Activated CD4-positive, alpha-beta T cell treated with anti-CD3 and anti-CD28 coated beads, Interleukin-2, amount 10 ng/mL, durations not matched to agents 7 days and 5 days (primary cell): ENCODE measurements at places on chromosomes 11 and 22. TPM values are rescaled to one million over a fixed set of nuclear protein-coding genes. Genes with fewer than 3 reads are reported as not detected.

- DNase-seq = no peak
- H3K27me3 ChIP-seq = no peaks in the 10 kb centered on the region
- peak overlapping the region; percentile 41 for H3K27ac ChIP-seq
- no peaks in the 10 kb centered on the region for H3K36me3 ChIP-seq
- peaks cover 52% of the 10 kb centered on the region for H3K4me1 ChIP-seq
Observed at GRCh38 chr11:60871378-60872061, 4.2 kb downstream of the ZP1 start.

DNA sequence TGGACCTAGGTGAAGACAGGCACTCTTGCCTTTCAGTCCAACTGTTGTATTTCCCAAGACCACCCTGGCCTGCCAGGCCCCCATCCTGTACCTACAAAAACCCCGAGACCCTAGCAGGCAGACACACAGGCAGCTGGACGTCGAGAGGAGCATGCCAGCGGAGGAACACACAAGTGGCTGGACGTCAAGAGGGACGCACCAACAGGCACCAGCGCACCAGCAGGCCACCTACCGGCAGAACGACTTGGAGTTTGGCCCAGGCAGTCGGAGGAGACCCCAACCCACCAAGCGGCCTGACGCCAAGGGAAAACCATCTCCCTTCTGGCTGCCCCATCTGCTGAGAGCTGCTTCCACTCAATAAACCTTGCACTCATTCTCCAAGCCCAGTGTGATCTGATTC, 1883.4 kb upstream of the RAG2 start:
- H3K27me3 ChIP-seq = no peaks in the 10 kb centered on the region
- no peak overlapping the region for H3K27ac ChIP-seq
- no peak for DNase-seq
- no peaks in the 10 kb centered on the region for H3K4me1 ChIP-seq

GRCh38 chr11:45560155-45560912, 105.1 kb downstream of the CHST1 start:
- no peaks in the 10 kb centered on the region for H3K27me3 ChIP-seq
- H3K4me1 ChIP-seq = no peaks in the 10 kb centered on the region
- no peak overlapping the region for H3K27ac ChIP-seq
- H3K4me3 ChIP-seq = no peak overlapping the region
- no peaks in the 10 kb centered on the region for H3K36me3 ChIP-seq

The POU2AF2 gene
- total RNA-seq = not detected

DNA sequence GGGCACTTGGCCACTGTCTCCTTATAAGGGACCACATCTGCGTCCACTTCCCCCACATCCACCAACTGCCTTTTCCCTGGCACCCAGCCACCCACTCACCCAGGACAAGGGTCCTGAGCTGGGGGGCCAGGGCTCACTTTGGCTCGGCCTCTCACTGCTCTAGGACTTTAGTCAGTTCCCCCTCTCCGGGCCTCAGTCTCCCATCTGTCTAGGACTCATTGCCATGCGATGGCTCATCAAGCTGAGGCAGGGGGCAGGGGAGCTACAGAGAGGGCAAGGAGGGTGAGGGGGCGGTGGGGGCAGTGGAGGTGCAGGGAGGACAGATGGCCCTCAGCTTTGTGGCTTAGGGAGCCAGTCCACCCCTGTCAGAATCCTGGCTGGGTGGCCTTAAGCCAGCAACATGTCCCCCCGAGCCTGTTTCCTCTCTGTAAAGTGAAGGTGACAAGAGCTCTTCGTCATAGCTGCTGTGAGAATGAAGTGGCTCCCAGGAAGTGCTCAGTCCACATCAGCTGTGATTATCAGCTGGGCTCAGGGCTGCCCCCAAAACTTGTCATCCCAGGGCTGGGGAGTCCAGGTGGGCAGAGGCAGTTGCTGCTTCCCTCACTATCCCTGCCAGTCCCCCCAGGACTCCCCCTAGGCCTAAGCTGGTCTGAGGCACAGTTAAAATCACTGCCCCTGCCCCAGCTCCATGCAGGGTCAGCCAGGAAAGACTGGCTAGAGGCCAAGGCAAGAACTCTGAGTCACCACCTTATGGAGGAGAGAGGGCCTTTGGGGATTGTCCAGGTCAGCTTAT, 14.9 kb downstream of the RAC2 start:
- H3K36me3 ChIP-seq = peaks cover 81% of the 10 kb centered on the region
- peak; percentile 51 for DNase-seq
- no peaks in the 10 kb centered on the region for H3K27me3 ChIP-seq
- peaks cover 92% of the 10 kb centered on the region for H3K4me1 ChIP-seq

DNA sequence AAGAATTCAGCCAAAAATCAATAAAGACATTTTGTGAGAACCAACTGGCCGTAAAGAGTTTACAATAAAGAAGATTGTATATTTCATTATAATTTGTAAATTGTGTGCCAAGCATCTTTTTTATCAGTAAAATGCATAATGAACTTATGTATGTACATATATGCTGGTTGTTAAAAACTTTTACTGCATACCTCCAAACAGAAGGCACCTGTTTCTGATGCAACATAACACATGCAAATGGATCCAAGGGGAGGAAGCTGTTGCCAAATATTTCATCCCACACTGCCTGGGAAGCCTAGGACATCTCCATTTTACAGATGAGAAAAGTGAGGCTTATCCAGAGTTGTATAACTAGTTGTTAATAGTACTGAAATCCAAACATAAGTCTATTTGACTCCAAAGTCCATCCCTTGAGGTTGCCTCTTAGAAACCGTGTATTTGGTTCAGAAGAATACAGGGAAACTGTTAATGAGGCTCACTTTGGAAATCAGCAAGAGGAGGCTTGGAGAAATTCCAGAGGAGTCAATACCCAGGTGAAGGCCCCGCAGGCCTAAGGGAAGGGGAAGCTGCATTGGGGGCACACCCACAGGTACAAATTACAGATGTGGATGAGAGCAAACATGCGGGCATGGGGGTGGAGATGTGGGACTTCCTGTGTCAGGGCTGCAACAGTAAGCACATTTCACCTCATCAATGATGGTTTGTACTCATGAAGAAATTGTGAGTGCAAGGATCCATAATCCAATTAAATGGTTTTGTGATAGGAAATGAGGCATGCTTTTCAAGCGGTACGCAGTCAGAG, 51.1 kb downstream of the RCN1 start:
- DNase-seq = no peak
- H3K27me3 ChIP-seq = peaks cover 2% of the 10 kb centered on the region
- H3K4me3 ChIP-seq = no peak overlapping the region
- no peak overlapping the region for H3K27ac ChIP-seq
- no peaks in the 10 kb centered on the region for H3K36me3 ChIP-seq

- H3K27ac ChIP-seq = no peak overlapping the region
- no peak for DNase-seq
- no peaks in the 10 kb centered on the region for H3K27me3 ChIP-seq
- H3K4me1 ChIP-seq = peaks cover 35% of the 10 kb centered on the region
- H3K36me3 ChIP-seq = no peaks in the 10 kb centered on the region
Observed at GRCh38 chr11:72750086-72750485, 2.1 kb downstream of the ARAP1 start.

DNA sequence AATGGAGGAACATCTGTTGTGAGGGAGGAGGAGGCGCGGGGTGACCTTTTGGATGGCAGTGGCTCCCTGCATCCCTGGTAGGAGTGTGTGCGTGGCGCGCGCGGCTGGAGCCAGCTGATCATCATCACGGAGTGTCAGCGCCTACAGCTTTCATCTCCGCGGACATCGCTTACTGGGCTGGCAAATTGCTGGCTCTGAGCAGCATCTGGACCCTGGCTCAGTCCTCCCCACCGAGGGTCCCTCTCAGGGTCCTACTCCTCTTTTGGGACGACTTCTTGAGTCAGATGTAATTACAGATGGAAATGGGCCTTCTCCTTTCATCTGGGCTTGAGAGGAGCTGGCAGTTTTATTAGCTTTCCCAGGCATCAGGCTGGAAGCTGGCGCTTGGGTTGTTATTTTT, 85.3 kb downstream of the CACNA1I start:
- no peak overlapping the region for H3K27ac ChIP-seq
- DNase-seq = no peak
- H3K36me3 ChIP-seq = peaks cover 9% of the 10 kb centered on the region
- H3K27me3 ChIP-seq = peaks cover under 1% of the 10 kb centered on the region
- no peak overlapping the region for H3K4me3 ChIP-seq

DNA sequence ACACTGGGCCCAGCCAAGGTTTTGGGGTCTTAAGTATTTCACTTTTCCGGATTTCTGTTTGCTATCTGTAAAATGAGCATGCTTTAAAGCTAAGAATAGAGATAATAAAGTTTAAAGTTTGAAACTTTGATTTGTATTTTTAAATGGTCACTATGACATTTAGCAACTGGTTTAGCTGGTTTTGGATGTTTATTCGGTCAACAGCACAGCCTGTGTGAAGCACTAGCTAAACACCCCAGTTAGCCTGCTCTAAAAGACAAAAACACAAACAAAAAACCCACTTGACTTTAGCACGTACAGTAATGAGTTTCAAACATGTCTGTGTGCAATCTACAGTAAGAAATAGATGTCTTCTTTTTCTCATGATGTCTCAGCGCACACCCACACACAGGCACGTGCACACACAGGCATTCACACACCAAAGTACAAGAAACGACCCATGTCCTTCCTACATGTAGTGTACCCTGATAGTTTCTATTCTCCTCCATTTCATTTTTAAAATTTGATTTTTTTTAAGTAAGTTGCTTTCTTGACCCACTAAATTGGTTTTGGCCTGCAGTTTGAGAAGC, 29.4 kb downstream of the SLC1A2 start:
- DNase-seq = no peak
- no peak overlapping the region for H3K4me3 ChIP-seq
- H3K36me3 ChIP-seq = no peaks in the 10 kb centered on the region
- no peak overlapping the region for H3K27ac ChIP-seq
- H3K27me3 ChIP-seq = peaks cover 6% of the 10 kb centered on the region

DNA sequence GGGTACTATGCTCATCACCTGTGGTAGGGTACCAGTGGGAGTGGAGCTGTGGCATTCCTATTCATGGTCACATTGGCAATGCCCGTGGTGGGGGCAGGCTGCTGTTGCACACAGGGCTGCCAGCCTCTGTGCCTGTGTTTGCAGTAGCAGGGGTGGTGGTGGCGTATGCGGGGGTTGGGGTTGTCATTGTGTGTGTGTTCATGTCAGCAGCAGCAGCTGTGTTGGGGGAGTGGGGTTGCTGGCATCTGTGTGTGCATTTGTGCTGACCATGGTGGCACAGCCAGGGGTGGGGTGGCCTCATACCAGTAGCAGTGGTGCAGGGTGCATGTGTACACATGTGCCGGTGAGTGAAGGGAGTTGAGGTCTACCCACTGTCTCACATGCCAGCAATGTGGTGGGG, 34.4 kb downstream of the TMEM225 start:
- DNase-seq = no peak
- no peaks in the 10 kb centered on the region for H3K36me3 ChIP-seq
- H3K27ac ChIP-seq = no peak overlapping the region

- H3K36me3 ChIP-seq = no peaks in the 10 kb centered on the region
- H3K27ac ChIP-seq = no peak overlapping the region
- H3K27me3 ChIP-seq = peaks cover 2% of the 10 kb centered on the region
- no peak for DNase-seq
- no peaks in the 10 kb centered on the region for H3K4me1 ChIP-seq
Observed at GRCh38 chr11:32464078-32464477, 28.7 kb upstream of the WT1 start.

- no peaks in the 10 kb centered on the region for H3K36me3 ChIP-seq
- H3K27me3 ChIP-seq = peaks cover 7% of the 10 kb centered on the region
- H3K4me1 ChIP-seq = no peaks in the 10 kb centered on the region
- no peak overlapping the region for H3K4me3 ChIP-seq
- no peak overlapping the region for H3K27ac ChIP-seq
Observed at GRCh38 chr11:79179087-79179486, 261.7 kb downstream of the TENM4 start.

DNA sequence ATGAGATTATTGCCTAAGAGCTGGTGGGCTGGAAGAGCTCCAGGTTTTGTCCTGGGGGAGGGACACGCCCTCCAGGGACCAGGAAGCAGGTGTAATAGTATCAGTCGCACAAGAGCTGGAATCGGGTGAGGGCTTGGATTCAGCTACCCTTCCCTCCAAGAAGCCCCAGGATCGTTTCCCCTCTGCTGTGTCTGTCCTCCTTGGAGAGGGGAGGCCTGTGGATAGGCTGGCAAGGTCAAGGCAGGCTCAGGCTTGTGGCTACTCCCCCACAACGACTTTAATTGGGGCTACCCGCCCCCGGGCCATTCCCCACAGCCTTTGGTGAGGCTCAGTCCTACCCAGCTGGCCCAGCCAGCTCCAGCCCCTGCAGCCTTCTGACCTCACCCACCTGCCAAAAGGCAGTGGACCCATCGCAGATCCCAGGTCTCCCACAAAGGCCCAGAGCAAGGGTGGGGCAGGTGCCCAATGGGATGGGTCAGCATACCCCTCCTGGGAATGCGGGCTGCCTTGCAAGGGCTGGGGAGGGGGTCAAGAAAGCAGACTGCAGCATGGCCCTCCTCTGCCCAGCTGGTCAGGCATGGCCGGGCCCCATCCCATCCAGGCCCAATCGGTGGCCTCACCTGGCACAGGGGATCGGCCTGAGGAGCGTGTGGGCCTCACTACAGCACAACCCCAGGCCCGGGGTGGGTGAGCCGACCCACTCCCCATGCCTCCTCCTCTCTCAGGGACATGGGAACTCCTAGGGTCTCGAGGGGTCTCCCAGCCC, 1.0 kb downstream of the CTSD start:
- DNase-seq = no peak
- H3K27ac ChIP-seq = peak overlapping the region; percentile 37
- no peaks in the 10 kb centered on the region for H3K27me3 ChIP-seq
- peaks cover 10% of the 10 kb centered on the region for H3K36me3 ChIP-seq
- H3K4me3 ChIP-seq = peak overlapping the region; percentile 59

DNA sequence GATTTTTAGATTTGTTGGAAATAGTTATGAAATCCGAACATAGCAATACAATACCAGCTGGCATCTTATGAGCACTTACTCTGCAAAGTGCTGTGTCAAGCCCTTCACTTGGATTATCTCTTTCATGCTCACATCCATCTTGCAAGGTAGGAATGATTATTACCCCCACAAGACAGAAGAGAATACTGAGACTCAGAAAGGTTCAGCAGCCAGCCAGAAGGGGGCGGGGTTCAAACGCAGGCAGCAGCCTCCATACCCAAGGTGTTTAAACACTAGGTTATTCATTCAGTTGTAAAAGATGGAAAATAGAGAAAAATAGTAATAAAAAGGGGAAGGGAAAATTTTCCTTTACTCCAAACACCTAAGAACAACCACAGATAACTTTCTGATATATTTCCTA, 158.5 kb downstream of the CCDC34 start:
- H3K4me3 ChIP-seq = no peak overlapping the region
- H3K36me3 ChIP-seq = no peaks in the 10 kb centered on the region
- H3K27me3 ChIP-seq = no peaks in the 10 kb centered on the region
- no peak for DNase-seq
- H3K27ac ChIP-seq = no peak overlapping the region
- H3K4me1 ChIP-seq = no peaks in the 10 kb centered on the region

DNA sequence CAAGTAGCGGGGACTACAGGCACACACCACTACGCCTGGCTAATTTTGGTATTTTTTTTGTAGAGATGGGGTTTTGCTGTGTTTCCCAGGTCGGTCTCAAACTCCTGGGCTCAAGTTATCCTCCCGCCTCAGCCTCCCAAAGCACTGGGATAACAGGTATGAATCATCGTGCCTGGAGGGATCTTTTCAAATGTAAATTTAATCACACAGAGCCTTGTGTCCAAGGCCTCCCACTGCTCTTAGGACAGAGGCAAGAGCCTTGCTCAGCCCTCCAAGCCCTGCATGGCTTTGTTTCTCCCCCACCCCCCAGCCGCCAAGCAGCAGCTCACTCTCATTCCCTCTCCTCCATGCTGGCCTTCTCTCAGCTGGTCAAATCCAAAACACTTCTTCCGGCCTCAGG, 75.3 kb upstream of the CREB3L1 start:
- no peak overlapping the region for H3K27ac ChIP-seq
- no peaks in the 10 kb centered on the region for H3K36me3 ChIP-seq
- H3K4me1 ChIP-seq = no peaks in the 10 kb centered on the region
- no peak for DNase-seq

GRCh38 chr22:22181341-22181850, 63.2 kb upstream of the VPREB1 start:
- H3K4me3 ChIP-seq = no peak overlapping the region
- H3K4me1 ChIP-seq = no peaks in the 10 kb centered on the region
- no peak overlapping the region for H3K27ac ChIP-seq
- no peaks in the 10 kb centered on the region for H3K36me3 ChIP-seq
- H3K27me3 ChIP-seq = peaks cover 33% of the 10 kb centered on the region
